Activated naive CD8-positive, alpha-beta T cell treated with anti-CD3 and anti-CD28 coated beads for 36 hours (primary cell): ENCODE measurements at places on chromosomes 5 and 9. TPM values are rescaled to one million over a fixed set of nuclear protein-coding genes. Genes with fewer than 3 reads are reported as not detected.
A peak's percentile ranks its signal among the peaks of the same experiment; 100 is the strongest.

- H3K27ac ChIP-seq, result no peak overlapping the region
- no peaks in the 10 kb centered on the region for H3K27me3 ChIP-seq
- H3K36me3 ChIP-seq, result no peaks in the 10 kb centered on the region
- DNase-seq, result no peak
- no peak overlapping the region for H3K4me3 ChIP-seq
These were observed 23.1 kb downstream of the PRELID2 start for GRCh38 chr5:145811834-145812625.

DNA sequence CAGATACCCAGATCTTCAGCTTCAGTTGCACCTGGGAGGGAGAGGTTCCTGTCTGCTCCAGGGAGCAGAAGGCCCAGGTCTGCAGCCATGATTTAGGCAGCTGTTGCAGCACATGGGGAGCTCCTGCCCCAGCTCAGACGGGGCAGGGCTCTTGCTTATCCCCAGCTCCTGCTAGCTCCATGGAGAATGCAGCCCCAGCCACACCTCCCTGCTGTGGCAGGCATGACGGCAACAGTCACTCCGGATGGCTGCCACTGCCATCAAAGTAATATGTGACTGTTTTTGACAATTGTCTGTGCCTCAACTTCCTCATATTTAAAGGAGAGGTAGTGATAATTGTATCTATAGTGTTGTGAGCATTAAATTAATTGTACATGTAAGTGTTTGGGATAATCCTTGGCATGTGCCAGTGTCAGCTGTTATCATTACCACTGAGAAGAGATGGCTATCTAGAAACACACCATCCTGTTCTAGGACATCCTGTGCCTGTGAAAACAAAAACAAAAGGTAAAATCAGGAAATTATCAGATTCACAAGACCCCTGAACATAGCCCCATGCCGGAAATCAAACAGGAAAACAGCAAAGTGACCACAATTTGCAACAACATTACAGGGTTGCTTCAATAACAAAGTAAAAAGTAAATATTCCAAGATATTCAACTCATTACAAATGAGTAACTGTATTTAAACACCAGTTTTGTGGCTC is 1048.8 kb upstream of the ACO1 start:
- peaks cover 5% of the 10 kb centered on the region for H3K36me3 ChIP-seq
- no peaks in the 10 kb centered on the region for H3K27me3 ChIP-seq
- no peak overlapping the region for H3K4me3 ChIP-seq
- H3K27ac ChIP-seq, result peak overlapping the region; percentile 46

LPAR1 gene
- total RNA-seq, result not detected

- no peak overlapping the region for H3K27ac ChIP-seq
- no peaks in the 10 kb centered on the region for H3K27me3 ChIP-seq
- DNase-seq, result no peak
- no peak overlapping the region for H3K4me3 ChIP-seq
- peaks cover 29% of the 10 kb centered on the region for H3K4me1 ChIP-seq
- H3K36me3 ChIP-seq, result peaks cover 39% of the 10 kb centered on the region
These were observed 102.2 kb downstream of the PARP8 start for GRCh38 chr5:50768634-50769033.

GRCh38 chr5:26889815-26890214 is 148.6 kb downstream of the CDH9 start:
- no peaks in the 10 kb centered on the region for H3K4me1 ChIP-seq
- no peaks in the 10 kb centered on the region for H3K27me3 ChIP-seq

DNA sequence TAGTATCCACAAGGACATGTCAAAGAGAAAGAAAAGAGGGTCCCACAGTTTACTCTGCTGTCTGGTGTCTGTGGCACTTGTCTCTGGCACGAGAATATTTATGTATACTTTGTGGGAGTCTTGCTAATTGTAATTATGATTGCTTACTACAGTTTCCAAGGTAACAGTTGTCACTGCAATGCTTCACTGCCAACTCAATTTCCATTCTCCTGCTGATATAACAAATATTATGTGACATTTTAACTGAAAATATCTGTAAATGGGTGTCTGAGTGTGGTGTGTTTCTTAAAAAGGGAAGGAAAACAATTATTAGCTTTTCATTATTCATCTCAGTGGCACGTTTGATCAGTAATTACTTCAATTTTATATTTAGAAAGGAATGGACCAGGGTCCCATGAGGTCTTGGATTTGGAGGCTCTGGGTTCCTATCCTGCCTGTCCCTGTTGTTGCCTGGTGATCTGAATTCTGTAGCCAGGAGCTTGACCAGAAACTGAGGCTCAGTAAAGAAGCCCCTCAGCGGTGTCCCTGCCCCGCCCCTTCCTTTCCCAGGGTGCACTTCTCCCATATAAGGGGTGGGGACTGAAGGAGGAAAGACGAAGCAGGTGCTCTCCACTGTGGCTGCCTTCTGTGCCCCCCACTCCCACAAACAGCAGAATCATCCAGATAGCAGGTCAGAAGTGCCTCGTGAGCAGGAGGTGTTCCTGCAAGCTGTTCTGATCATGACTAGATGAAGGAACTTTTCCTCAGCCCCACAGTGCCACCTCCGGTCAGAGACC is 137.3 kb upstream of the KIF2A start:
- H3K4me1 ChIP-seq, result no peaks in the 10 kb centered on the region
- no peak for DNase-seq
- no peaks in the 10 kb centered on the region for H3K36me3 ChIP-seq
- peaks cover 12% of the 10 kb centered on the region for H3K27me3 ChIP-seq
- no peak overlapping the region for H3K27ac ChIP-seq

GGTA1 gene
- total RNA-seq, result not detected

DNA sequence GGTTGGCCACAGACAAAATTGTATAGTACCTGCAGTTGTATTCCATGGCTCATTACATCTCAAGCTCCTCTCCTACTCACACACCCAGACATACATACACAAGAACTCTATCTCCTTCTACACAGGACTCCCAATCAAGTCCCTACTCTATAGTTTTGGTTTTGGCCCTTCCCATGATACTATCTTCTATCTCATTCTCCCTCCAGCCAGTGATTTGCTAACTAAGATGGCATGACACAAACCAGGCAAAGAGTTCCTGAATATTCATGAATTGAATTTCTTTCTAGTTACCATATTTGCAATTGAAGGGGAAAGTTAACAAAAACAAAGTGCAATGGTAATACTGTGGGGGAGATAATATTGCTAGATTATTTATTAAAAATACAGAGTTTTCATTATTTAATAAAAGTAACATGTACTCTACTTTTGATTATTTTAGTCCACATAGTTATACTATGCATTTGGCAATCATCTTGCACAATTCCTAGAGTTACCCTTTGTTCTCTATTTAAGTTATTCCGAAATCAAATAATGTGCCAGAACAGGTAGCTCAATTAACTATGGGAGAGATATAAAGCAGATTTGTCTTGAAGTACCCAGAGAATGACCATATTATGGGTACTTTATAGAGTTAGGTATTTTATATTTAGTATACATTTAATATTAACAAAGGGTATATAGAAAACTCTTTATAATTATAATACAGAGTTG is 9.6 kb upstream of the LURAP1L start:
- H3K4me1 ChIP-seq, result no peaks in the 10 kb centered on the region
- no peak overlapping the region for H3K4me3 ChIP-seq
- DNase-seq, result no peak
- H3K27me3 ChIP-seq, result no peaks in the 10 kb centered on the region

- no peak overlapping the region for H3K27ac ChIP-seq
- H3K4me3 ChIP-seq, result no peak overlapping the region
- H3K36me3 ChIP-seq, result no peaks in the 10 kb centered on the region
- H3K4me1 ChIP-seq, result peaks cover 39% of the 10 kb centered on the region
These were observed 1.9 kb downstream of the FUT7 start for GRCh38 chr9:137030006-137030405.

GRCh38 chr9:21252721-21253547 is 13.1 kb upstream of the IFNA14 start:
- DNase-seq, result peak; percentile 14
- no peak overlapping the region for H3K27ac ChIP-seq
- peaks cover 4% of the 10 kb centered on the region for H3K4me1 ChIP-seq
- no peaks in the 10 kb centered on the region for H3K36me3 ChIP-seq

GRM6 gene
- not detected for total RNA-seq
